Activated CD4-positive, alpha-beta memory T cell treated with anti-CD3 and anti-CD28 coated beads for 36 hours (primary cell): ENCODE measurements at places on chromosomes 3 and 15.
A peak's percentile ranks its signal among the peaks of the same experiment; 100 is the strongest.

DNA sequence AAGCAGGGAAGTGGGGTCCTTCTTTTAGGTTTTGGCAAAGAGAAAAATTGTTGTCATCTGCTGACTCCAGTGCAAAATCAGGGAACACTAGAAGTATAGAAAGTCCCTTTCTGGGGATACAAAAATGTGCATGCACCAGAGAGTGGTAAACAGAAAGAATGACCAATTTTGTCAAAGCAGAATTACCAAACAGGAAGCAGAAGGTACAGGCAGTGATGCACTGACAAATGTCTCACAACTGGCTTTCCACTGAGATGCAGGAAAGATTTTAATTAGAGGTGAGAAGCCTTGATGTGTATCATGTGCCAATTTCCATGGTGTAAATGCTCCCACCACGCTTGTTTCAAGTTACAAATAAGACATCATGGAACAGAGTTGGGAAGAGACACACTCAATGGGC lies 66.0 kb downstream of the TRIM69 start:
- no peak for DNase-seq

- no peak for DNase-seq
These were observed 592.8 kb downstream of the FOXP1 start for GRCh38 chr3:70990723-70991122.

GRCh38 chr3:129365296-129366136 lies 62.9 kb downstream of the EFCAB12 start:
- no peak for DNase-seq

DNA sequence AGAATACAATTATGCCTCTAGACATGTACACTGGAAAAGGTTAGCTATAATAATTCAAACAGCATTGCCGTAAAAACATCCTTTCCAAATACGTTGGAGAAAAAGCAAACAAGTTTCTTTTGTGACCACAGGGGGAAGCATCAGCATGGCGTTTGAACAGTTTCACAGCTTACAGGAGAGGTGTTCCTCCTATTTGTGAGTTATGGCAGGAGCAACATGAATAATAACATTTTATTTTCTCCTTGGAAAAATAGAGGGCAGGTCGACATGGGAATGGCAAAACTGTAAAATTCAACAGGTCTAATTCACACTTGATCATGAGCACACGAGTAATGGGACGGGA lies 39.7 kb upstream of the GADL1 start:
- no peak for DNase-seq

- no peak for DNase-seq
These were observed 36.8 kb downstream of the MTMR10 start for GRCh38 chr15:30954674-30955073.

- no peak for DNase-seq
These were observed 31.6 kb downstream of the COL8A1 start for GRCh38 chr3:99669879-99670555.

GRCh38 chr15:25737218-25737643 lies 125.9 kb downstream of the ATP10A start:
- DNase-seq = no peak

- DNase-seq = no peak
These were observed 14.7 kb downstream of the UQCC5 start for GRCh38 chr3:52551118-52551517.

- DNase-seq = peak; percentile 89
These were observed 15.6 kb downstream of the SMAD3 start for GRCh38 chr15:67080900-67081431.

DNA sequence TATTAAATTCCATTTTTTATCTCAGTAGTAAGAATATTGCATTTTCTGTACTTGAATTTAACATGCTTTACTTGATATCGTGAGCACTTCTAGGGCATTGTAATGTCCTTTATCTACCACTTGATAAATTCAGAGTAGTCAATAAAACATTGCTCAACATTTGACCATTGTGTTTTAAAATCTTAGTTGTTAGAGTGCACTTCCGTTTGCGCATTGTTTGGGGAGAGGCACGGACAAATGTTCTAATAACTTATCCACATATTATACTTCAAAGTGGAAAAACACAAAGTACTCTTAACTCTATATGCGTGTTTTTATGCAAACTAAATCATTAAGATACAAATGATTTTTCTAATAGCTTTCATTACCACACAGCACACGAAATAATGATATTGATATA lies 419 bp downstream of the FAM227B start:
- no peak for DNase-seq

DNA sequence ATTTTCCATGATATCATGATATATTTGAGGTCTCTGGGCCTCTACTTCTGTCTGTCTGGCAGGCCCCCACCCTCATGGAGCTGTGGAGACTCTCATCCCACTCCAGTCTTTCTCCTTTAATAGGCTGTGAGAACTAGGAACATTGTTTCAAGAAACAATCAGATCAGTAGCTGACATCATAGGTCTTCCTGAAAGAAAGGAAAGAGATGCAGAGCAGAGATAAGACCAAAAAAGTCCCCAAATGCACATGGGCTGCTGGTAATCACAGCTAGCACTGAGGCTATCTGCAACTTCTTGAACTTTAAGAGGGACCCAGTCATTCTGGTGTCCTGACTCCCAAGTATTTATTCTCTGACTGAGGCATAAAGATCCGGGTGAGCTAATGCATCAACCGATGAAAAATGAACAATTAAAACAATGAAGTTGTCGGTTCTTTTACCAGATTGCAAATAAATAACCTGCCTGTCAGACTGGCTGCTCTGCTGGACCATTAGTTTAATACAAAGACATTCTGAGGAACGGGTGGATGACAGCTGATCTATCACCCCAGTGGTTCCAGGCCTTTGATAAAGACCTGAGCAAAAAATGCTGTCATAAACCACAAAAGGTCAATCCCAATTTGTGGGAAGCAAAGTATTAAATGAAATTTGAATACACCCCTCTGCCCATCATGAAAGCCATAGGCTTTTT lies 780.8 kb upstream of the GOLIM4 start:
- no peak for DNase-seq

- DNase-seq = no peak
These were observed 43.8 kb downstream of the GAP43 start for GRCh38 chr3:115666920-115667737.

GRCh38 chr3:105773291-105773690 lies 95.5 kb downstream of the CBLB start:
- no peak for DNase-seq

- DNase-seq = no peak
These were observed 1.2 kb downstream of the SHISA5 start for GRCh38 chr3:48502728-48503168.

DNA sequence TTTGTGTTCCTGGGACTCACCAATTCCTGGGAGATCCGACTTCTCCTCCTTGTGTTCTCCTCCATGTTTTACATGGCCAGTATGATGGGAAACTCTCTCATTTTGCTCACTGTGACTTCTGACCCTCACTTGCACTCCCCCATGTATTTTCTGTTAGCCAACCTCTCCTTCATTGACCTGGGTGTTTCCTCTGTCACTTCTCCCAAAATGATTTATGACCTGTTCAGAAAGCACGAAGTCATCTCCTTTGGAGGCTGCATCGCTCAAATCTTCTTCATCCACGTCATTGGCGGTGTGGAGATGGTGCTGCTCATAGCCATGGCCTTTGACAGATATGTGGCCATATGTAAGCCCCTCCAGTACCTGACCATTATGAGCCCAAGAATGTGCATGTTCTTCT lies 16.8 kb downstream of the OR4F15 start:
- no peak for DNase-seq

DNA sequence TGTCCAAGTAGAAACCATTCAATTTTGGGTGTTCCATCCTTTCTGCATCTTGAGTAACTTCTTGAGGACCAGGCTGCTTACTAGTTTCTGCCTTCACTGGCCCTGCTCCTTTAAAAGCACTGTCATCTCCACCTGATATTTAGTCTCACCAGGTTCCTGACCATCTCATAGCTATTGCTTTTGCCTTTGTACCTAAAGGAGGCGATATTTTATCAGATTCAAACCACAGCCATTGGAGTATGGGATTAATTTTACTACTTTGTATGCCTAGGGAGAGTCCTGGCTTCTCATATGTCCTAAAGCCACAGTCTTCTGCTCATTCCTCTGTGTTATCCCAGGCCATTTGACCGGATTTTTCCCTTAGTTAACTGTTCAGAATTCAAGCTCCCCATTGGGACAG lies 51.8 kb upstream of the RFX7 start:
- no peak for DNase-seq

- no peak for DNase-seq
These were observed 14.2 kb upstream of the SLC7A14 start for GRCh38 chr3:170600005-170600624.

GRCh38 chr15:98076021-98076816 lies 115.7 kb downstream of the ARRDC4 start:
- DNase-seq = no peak

GRCh38 chr3:55185380-55185779 lies 257.5 kb upstream of the LRTM1 start:
- DNase-seq = no peak

DNA sequence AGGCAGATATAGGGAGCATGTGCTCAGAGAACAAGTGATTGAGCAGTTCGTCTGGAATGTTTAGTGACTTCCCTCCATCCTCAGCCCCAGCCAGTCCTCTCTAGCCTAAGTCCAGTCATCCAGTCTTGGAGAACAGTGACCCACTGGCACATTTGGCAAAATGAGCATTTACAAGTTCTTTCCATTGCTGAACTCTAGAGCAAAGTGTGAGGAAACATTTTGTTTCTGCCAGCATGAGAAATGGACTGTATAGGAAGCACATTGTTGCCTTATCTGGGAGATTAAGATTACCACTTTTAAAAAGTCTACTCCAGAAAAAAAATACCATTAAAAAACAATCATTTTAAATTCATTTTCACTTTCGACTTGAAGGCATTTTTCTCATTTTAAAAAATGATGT lies 353.6 kb downstream of the SHQ1 start:
- DNase-seq = no peak

DNA sequence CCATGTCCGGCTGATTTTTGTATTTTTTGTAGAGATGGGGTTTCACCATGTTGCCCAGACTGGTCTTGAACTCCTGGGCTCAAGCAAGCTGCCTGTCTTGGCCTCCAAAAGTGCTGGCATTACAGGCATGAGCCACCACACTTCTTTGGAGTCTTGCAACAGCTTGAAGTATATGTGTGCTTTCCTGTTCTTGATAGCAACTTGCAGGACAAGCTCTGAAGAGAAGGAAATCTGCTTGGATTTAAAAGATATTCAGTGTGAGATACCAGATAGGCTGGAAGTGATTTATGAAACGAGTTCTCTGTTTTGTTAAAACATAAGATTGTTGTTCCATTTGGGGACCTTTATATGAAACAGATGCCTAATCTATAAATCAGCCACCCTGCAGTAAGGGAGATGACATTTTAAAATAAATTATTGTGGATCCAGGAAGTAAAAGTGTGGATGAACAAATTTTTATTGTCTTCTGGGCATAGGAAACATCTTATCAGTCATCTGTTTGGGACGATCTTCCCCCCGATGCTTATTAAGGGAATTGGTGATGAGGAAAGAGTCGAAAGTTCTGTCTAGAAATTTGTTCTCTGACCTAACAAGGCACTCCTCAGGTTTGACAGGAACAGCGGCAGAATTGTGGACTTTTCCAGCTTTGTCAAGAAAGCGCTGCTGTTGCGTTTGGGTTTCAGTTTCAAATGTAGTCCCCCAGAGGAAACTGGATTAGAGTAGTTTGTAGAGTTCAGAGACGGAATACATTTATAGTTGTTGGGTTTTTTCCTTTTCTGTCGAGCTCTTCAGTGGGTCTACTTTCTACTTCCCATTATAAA lies 53.7 kb upstream of the MAGI1 start:
- DNase-seq = no peak
